Activated naive CD8-positive, alpha-beta T cell treated with anti-CD3 and anti-CD28 coated beads, Interleukin-2, amount 10 ng/mL, durations not matched to agents 7 days and 5 days (primary cell): ENCODE measurements at places on chromosomes 16 and 17. TPM values are rescaled to one million over a fixed set of nuclear protein-coding genes. Genes with fewer than 3 reads are reported as not detected.

The TOX3 gene
- total RNA-seq, result not detected

The PLSCR3 gene
- 79.3 TPM for total RNA-seq

- no peaks in the 10 kb centered on the region for H3K27me3 ChIP-seq
- H3K4me1 ChIP-seq, result peaks cover 6% of the 10 kb centered on the region
- H3K27ac ChIP-seq, result no peak overlapping the region
- no peak for DNase-seq
- H3K36me3 ChIP-seq, result no peaks in the 10 kb centered on the region
These were observed 37.1 kb upstream of the MYLK3 start for GRCh38 chr16:46785076-46785845.

DNA sequence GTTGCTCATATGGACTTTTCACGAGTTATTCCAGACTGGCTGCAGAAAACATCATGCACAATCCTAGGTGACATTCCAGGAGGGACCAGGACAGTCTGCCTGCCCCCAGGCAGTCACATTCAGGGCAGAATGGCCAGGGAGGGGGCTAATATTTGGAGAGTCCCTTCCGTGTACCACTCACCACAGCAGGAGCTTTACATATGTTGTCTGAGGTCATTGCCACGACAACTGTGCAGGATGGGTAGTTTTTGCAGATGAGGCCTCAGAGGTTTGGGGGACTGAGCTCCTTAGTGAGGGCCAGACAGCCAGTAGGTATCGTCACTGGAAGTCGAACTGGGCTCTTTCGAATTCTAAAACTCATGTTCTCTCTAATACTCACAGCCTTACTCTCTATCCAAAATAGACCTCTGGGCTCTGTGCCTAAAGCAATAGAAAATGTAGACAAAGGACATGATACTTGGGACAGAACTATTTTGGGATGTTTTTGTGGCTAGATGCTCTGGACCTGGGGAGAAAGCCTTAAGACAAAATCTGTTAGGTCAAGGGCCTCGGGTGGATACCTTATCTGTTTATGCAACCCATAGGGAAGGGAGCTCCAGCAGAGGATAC lies 338.5 kb downstream of the MAF start:
- H3K27ac ChIP-seq, result no peak overlapping the region
- H3K36me3 ChIP-seq, result no peaks in the 10 kb centered on the region
- peaks cover 63% of the 10 kb centered on the region for H3K27me3 ChIP-seq

DNA sequence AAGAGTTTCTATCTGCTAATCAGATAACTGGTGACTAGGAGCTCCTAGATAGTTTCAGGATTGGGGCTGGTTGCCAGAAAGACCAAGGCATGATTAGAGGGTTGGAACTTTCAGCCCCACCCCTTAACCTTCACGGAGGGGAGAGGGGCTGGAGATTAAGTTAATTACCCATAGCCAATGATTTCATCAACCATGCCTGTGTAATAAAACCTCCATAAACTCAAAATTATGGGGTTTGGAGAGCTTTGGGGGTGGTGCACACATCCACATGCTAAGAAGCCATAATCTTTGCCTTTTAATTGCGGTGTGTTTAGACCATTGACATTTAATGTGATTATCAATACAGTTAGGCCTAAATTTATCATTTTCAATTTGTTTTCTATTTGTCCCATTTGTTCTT lies 161.7 kb downstream of the CDK5R1 start:
- peaks cover 3% of the 10 kb centered on the region for H3K27me3 ChIP-seq
- no peak overlapping the region for H3K27ac ChIP-seq
- no peaks in the 10 kb centered on the region for H3K4me1 ChIP-seq
- H3K4me3 ChIP-seq, result no peak overlapping the region

GRCh38 chr17:57959929-57960328 lies 4.7 kb upstream of the CUEDC1 start:
- no peak overlapping the region for H3K27ac ChIP-seq
- H3K4me3 ChIP-seq, result no peak overlapping the region
- peaks cover 11% of the 10 kb centered on the region for H3K4me1 ChIP-seq
- H3K36me3 ChIP-seq, result no peaks in the 10 kb centered on the region
- DNase-seq, result peak; percentile 5
- peaks cover 56% of the 10 kb centered on the region for H3K27me3 ChIP-seq

- H3K36me3 ChIP-seq, result no peaks in the 10 kb centered on the region
- H3K27me3 ChIP-seq, result peaks cover 5% of the 10 kb centered on the region
- no peak overlapping the region for H3K27ac ChIP-seq
- DNase-seq, result no peak
These were observed 176.7 kb downstream of the ABCC12 start for GRCh38 chr16:47979164-47979520.
